ENCODE measurements at places on chromosomes 6 and 20.

GRCh38 chr6:9208966-9209365 is 773.6 kb upstream of the SLC35B3 start:
- DNase-seq: no peak

- DNase-seq: no peak
These were observed 474.2 kb downstream of the KIF16B start for GRCh38 chr20:16098890-16099639.

- no peak for DNase-seq
These were observed 14.0 kb upstream of the KCNK15 start for GRCh38 chr20:44731657-44732056.

GRCh38 chr6:11492464-11493290 is 44.9 kb upstream of the TMEM170B start:
- no peak for DNase-seq

- DNase-seq: no peak
These were observed 6.1 kb downstream of the FBXO5 start for GRCh38 chr6:152976749-152977148.

- DNase-seq: no peak
These were observed 48.7 kb upstream of the AHI1 start for GRCh38 chr6:135546206-135546605.

DNA sequence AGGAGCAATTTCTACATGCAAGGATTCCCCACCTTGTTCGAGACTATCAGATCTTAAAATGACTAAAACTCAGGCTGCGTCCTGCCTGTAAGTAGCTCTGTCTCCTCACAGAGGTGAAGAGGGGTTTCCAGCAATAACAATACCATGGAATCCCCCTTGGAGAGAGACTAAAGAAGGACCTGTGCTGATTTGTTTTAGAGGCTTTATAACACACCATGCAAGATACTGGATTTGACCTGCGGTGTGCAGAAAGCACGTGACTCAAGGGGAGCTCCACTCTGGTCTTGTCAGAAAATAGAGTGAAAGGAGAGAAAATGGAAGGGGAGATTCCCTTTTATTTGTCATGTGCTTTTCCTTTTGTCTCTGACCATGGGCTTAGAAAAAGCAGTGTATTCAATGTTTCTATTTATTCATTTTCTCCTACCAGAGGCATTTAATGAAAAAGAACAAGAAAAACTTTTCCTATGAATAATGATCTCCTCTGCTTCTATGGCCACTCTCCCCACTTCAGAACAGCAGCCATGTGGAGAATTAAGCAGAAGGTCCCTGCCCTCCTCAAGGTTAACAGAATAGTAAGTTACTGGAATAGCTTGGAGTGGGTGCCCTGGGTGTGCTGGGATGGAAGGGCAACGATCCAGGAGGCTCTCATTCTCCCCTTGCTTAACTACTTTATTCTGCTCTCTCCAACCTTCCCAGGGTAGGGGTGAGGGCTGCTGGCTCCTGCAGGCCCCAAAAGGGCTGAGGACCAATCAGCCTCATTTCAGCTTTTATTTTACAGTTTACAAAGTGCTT is 19.2 kb upstream of the MRPS10 start:
- DNase-seq: no peak

DNA sequence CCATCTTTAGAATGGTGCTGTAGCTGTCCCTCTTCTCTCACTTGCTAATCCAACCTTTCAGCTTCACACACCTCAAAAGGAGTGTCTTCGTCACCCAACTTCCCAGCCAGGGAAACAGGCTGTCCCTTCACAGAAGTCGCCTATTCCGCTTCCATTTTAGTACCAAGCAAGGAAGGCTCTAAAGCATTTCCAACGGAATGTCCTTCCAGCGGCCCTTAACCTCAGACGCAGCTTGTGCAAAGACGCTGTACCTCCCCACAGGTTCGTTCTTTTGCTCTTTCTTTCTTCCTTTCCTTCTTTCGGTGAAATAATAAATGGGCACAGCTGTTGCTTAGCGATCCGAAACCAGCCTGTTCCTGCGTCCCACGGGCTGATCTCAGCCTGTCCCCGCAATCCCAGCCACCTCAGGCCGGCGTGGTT is 1.5 kb downstream of the PTPRT start:
- no peak for DNase-seq

DNA sequence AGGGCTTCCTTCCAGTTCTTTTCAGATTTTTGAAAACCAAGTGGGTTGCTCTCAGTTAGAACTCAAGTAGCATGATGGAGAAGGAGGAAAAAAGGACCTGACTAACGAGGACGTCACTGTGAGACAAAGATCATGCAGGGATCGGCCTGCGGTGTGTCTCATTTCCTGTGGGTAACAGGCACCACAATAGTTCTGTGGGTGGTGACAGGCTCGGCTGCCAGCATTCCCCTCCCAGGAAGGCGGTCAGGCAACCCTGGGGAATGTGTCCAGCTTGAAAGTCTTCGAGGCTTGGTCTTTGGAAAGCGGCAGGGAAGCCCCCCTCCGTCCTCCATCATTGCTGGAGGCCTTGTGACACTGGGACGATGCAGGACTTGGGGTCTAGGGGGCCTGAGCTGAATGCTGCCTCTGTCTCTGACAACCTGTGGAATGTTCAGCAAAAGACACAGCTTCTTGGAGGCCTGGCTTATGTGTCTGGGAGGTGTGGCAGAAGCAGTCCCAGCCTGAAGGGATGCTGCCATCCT is 121.0 kb downstream of the BCAS1 start:
- peak; percentile 55 for DNase-seq

DNA sequence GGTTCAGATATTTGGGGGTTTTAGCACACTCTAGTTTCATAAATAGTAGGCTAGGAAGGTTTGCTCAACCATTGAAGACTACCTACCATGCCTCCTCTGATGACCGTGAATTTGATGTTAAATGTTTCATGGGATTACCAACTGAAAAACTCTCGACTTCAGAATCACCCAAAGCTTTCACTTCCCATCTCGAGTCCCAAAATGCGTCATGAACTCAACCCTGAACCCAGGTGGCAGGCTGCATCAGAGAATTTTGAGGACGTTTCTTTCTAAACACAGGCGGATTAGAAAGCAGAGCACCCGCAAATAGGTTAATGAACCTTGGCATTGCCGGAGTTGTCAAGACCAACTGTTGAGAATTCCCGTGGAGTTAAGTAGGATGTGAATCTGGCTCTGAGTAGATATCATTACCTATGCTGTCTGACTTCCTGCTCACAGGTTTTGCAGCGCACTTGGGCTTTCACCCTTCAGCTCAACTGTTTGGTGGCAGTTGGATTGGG is 98.4 kb upstream of the ADTRP start:
- no peak for DNase-seq

GRCh38 chr20:33309631-33310030 is 26.6 kb downstream of the BPIFB1 start:
- no peak for DNase-seq

DNA sequence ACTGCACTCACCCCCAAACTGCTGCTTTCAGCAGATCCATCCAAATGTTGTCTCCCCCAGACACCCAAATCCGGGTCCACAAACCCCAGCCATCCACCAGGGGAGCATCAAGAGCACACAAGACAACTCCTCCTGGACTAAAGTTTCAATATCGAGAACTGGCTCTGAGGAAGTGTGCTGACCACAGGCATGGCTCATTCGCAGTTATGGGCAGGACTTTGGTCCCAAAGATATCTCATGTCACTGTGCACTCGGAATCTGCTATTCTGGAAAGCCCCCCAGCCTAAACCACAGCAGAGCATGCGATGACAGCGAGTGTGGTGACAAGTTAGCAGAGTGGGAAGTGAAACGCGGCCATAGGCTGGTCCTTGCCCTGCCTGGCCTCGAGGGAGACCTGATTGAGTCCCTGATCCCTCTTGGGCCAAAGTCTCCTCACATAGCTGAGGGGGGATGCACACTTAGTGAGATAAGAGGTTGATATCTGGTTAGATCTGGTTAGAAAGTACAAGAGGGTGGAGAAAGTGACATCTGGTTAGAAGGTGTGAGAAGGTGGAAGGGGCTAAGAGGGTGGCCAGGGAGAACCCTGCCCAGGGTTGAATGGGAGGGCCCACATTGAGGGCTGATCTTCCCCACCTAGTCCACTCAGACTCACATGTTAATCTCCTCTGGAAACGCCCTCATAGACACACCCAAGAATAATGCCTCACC is 149.7 kb downstream of the MRPL14 start:
- DNase-seq: no peak

DNA sequence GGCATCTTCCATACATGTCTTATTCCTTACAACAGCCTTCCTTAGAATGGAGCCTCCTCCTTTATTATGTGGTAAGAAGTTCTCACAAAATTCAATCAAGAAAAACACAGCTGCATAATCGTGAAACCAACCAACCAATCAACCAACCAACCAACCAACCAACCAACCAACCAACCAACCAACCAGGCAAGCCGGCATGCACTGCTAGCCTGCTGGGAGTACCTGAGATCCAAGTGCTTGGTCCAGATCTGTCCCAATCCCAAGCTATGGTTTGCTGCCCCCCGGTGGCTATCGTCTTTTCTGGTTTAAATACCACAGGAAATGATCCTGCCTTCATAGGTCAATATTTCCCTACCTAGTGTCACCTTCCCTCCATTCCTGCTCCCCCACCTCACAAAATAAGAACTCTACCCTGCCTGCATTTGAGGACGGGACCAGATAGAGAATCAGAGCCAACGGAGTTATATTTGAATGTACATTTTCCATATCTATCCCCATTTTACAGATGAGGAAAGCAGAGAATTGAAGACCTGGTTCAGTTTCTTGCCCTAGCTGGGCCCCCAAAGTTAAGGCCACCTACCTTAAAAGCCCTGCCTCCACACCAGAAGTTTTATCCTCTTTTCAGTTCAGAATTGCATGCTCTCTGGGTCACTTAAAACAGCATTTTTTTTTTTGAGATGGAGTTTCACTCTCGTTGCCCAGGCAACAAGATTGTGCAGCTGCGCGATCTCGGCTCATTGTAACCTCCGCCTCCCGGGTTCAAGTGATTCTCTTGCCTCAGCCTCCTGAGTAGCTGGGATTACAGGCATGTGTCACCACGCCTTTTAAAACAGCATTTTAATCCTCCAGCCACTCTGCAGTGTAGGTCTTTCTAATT is 27.1 kb downstream of the RAB44 start:
- DNase-seq: no peak

- no peak for DNase-seq
These were observed 492 bp upstream of the TBC1D7 start for GRCh38 chr6:13328875-13329183.

DNA sequence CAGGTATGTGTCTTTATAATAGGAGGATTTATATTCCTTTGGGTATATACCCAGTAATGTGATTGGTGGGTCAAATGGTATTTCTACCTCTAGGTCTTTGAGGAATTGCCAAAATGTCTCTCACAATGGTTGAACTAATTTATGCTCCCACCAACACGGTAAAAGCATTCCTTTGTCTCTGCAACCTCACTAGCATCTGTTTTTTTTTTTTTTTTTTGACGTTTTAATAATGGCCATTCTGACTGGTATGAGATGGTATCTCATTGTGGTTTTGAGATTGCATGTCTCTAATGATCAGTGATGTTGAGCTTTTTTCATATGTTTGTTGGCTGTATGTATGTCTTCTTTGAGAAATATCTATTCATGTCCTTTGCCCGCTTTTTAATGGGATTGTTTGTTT is 144.9 kb upstream of the RGS17 start:
- DNase-seq: no peak

GRCh38 chr20:21436205-21436604 is 38.9 kb upstream of the NKX2-4 start:
- DNase-seq: peak; percentile 39

DNA sequence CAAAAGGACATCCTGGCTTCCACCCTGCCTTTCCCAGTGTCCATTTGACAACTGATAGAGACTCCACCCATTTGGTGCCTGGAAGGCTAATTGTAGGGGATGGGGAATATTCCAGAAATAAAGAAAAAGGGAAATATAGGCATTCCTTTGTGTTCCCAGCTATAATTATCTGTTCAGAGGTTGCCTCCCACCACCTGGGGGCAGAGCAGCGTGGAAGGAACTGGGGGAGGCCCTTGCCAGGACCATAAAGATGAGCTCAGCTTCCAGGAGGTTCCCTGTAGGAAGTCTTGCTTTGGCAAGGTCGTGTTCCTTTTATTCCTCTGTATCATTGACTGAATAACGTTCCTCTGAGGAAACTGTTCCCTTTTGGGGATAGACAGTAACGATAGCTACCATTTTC is 214.7 kb downstream of the TFAP2C start:
- no peak for DNase-seq

DNA sequence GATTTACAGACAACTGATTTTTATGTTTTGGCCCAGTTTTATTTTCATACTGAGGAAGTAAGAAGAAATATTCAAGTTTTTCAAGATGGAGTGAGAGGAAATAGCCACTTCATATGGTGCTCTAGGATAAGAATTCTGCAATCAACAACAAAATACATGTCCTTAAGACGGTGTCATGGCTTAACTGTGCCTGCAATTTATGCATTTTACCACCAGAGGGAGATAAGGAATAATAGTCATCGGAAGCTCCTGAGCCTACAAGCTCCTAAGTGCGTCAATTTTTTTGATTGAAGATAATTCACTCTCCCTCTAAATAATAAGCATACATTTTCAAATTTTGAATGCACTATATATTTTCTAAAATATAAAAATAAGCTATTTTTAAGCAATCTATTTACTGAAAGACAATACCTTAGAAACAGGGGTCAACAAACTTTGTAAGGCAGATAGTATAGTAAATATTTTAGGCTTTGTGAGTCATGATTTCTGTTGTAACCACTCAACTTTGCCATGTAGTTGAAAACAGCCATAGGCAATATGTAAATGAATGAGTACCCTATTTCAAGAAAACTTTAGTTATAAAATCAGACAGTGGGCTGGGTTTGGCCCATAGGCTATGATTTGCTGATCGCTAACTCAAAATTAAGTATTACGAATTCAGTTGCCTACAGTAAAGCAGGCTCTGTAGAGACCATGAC is 230.9 kb upstream of the DTNBP1 start:
- no peak for DNase-seq

- no peak for DNase-seq
These were observed 42.8 kb upstream of the RALGAPA2 start for GRCh38 chr20:20755231-20755630.

- DNase-seq: no peak
These were observed 82.4 kb upstream of the SMLR1 start for GRCh38 chr6:130744576-130745366.
